Caco-2 (cell line): ENCODE measurements at places on chromosomes 3 and 15. TPM values are rescaled to one million over a fixed set of nuclear protein-coding genes. Genes with fewer than 3 reads are reported as not detected.

DNA sequence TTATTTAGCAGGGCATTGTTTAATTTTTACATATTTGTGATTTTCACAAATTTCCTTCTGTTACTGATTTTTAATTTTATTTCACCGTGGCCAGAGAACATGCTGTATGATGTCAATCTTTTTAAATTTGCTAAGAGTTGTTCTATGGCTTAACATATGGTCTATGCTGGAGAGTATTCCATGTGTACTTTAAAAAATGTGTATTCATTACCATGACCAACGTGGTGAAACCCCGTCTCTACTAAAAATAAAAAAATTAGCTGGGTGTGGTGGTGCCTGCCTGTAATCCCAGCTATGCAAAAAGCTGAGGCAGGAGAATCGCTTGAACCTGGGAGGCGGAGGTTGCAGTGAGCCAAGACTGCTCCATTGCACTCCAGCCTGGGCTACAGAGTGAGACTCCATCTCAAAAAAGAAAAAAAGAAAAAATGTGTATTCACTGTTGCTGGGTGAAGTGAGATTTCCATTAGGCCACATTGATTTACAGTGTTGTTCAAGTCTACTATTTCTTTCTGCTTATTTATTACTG, 258.2 kb downstream of the EDEM1 start:
- H3K4me3 ChIP-seq: no peak overlapping the region
- no peaks in the 10 kb centered on the region for H3K27me3 ChIP-seq
- no peak overlapping the region for H3K27ac ChIP-seq
- no peaks in the 10 kb centered on the region for H3K4me1 ChIP-seq

GRCh38 chr15:44729408-44730127, 6.8 kb upstream of the TRIM69 start:
- peak overlapping the region; percentile 97 for H3K27ac ChIP-seq
- DNase-seq: no peak
- H3K4me3 ChIP-seq: peak overlapping the region; percentile 68

- no peaks in the 10 kb centered on the region for H3K36me3 ChIP-seq
- no peak for DNase-seq
- peaks cover 10% of the 10 kb centered on the region for H3K4me1 ChIP-seq
- peak overlapping the region; percentile 96 for H3K4me3 ChIP-seq
- H3K27me3 ChIP-seq: no peaks in the 10 kb centered on the region
Measured at GRCh38 chr3:160400702-160401150, 1.3 kb downstream of the SMC4 start.

DNA sequence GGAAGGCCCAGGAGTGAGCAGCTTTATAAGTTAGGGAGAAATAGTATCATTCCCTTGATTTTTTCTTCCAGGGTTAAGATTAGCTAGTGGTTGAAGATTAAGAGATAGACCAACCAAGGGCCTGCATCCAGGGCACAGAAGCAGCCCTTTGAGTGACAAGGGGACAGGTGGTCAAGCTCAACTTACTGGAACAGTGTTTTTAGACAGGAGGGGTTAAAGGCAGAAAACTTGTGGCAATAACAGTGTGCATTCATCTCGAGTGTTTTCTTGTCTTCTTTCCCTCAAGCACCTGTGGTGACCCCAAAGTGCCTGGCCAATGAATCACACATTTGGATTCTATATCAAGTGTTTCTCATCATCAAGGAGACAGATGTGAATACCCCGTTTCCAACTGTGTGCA, 267.5 kb downstream of the PDCD6IP start:
- no peak overlapping the region for H3K4me3 ChIP-seq
- no peak overlapping the region for H3K27ac ChIP-seq
- no peaks in the 10 kb centered on the region for H3K36me3 ChIP-seq
- DNase-seq: no peak
- H3K27me3 ChIP-seq: no peaks in the 10 kb centered on the region

GRCh38 chr3:57647292-57647940, 45.5 kb downstream of the DENND6A start:
- H3K4me3 ChIP-seq: no peak overlapping the region
- no peak overlapping the region for H3K27ac ChIP-seq
- H3K36me3 ChIP-seq: no peaks in the 10 kb centered on the region; the same call in 1 of the 2 replicates
- no peaks in the 10 kb centered on the region for H3K27me3 ChIP-seq
- H3K4me1 ChIP-seq: no peaks in the 10 kb centered on the region
- no peak for DNase-seq

GRCh38 chr3:10919636-10920035, 72.9 kb upstream of the SLC6A1 start:
- DNase-seq: no peak
- H3K4me1 ChIP-seq: no peaks in the 10 kb centered on the region
- no peaks in the 10 kb centered on the region for H3K36me3 ChIP-seq
- H3K27ac ChIP-seq: no peak overlapping the region

DNA sequence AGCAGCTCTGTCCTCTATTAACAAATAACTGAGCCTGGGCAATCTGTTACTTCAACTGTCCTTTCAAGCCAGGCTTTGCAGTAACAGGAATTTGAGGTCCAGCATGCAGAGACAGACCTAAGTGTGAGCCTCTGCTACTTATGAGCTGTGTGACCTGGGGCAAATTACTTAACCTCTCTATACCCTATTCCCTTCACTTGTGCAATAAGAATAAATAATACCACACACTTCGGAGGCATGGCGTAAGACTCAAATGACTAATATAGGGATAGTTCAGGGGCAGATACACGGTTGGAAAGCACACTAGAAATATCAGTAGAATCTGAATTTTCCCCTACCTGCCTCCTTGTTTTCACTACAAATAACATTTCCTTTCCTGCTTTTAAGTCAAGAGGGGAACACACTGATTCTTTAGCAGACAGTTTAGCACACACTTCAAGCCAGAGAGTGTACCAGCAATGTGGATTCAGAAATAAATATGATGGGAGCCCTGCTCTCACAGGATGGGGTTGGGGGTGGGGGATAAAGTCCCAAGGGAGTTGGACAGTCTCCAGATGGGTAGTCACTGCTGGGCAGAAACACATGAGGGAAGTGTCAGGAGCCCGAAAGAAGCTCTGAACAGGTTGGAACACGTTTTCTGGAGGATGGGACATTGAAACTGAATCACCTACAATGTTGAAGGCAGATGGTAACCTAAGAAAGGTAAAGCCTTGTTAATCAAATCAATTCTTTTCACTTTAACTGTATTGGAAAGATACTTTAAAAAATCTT, 61.8 kb upstream of the RBP1 start:
- H3K4me1 ChIP-seq: peaks cover 5% of the 10 kb centered on the region
- H3K27ac ChIP-seq: no peak overlapping the region
- no peaks in the 10 kb centered on the region for H3K27me3 ChIP-seq

GRCh38 chr15:51736751-51737521, 519 bp downstream of the LYSMD2 start:
- peak overlapping the region; percentile 41 for H3K4me3 ChIP-seq
- peak; percentile 27 for DNase-seq
- no peaks in the 10 kb centered on the region for H3K27me3 ChIP-seq
- no peak overlapping the region for H3K27ac ChIP-seq

DNA sequence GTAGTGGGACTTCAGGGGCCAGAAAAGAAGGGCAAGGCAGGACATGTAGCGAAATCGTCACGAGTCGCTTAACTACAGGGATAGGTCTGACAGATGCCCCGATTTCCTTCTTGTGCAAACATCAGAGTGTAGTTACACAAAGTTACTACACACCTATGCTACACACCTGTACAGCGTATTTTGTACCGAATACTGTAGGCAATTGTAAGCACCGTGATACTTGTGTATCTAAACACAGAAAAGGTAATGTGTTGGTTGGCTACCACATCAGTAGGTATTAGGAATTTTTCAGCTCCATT, 515 bp upstream of the MTHFS start:
- no peak for DNase-seq
- no peaks in the 10 kb centered on the region for H3K36me3 ChIP-seq
- no peaks in the 10 kb centered on the region for H3K4me1 ChIP-seq
- H3K4me3 ChIP-seq: peak overlapping the region; percentile 87
- H3K27me3 ChIP-seq: no peaks in the 10 kb centered on the region

Gene ZPLD1
- total RNA-seq: not detected in 2 replicates

DNA sequence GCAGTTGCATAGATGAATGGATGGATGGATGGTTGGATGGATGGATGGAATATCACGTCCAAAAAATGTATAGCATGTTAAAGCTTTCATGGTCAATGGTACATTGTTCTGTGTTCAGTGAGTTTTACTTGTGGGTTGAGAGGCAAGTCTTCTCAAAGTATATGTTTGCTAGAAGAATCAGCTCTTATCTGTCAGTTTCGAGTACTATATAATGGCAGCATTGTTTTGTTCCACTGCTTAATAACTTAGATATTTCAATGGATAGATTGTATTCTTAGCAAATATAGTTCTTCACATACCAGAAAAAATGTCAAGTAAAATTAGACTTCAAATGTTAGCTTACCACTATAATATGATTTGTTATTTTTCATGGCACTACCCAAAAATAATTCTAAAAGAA, 100.9 kb upstream of the CDIN1 start:
- no peak overlapping the region for H3K4me3 ChIP-seq
- H3K27me3 ChIP-seq: no peaks in the 10 kb centered on the region
- no peak for DNase-seq
- no peaks in the 10 kb centered on the region for H3K36me3 ChIP-seq
- H3K27ac ChIP-seq: no peak overlapping the region
- H3K4me1 ChIP-seq: no peaks in the 10 kb centered on the region

DNA sequence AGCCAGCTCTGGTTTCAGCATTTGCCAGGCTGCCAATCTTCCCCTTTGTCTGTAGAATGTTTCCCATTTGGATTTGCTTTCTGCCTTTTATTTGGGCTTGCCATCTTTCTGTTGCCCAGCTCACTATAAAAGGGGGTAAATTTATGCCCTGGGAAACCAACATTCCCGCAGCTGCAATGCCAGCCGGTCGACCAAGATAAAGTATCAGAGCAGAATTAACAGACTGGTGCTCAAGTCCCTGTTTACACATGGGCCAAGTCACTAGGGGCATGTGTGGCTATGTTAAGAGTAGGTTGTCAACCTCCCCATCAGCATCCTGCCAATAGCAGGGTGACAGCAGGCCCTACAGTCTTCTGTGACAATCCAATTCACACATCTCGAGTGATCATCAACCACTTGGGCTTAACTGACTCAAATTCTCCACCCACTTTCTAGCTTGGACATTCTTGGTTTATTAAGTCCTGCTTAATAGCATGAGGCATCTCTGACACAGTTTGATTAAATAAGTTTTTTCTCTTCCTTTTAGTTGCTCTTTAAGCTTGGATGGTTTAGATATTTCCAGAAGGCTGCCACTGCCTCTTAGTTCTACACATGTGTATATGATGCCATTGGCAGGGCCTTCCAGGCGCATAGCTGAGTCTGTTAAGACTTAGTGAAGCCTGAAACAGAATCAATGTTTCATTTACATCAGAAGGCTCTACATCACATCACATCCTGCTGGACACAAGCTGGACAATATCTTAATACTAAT, 24.1 kb upstream of the VEPH1 start:
- no peak overlapping the region for H3K27ac ChIP-seq
- H3K4me1 ChIP-seq: no peaks in the 10 kb centered on the region
- DNase-seq: no peak
- no peaks in the 10 kb centered on the region for H3K36me3 ChIP-seq
- H3K27me3 ChIP-seq: no peaks in the 10 kb centered on the region
- no peak overlapping the region for H3K4me3 ChIP-seq

Gene TRAIP
- 25.1 and 28.0 TPM in 2 replicates for total RNA-seq

GRCh38 chr3:157999246-157999645, 107.0 kb downstream of the SHOX2 start:
- H3K4me1 ChIP-seq: no peaks in the 10 kb centered on the region
- H3K36me3 ChIP-seq: no peaks in the 10 kb centered on the region
- DNase-seq: no peak
- H3K27ac ChIP-seq: no peak overlapping the region
- H3K4me3 ChIP-seq: no peak overlapping the region

DNA sequence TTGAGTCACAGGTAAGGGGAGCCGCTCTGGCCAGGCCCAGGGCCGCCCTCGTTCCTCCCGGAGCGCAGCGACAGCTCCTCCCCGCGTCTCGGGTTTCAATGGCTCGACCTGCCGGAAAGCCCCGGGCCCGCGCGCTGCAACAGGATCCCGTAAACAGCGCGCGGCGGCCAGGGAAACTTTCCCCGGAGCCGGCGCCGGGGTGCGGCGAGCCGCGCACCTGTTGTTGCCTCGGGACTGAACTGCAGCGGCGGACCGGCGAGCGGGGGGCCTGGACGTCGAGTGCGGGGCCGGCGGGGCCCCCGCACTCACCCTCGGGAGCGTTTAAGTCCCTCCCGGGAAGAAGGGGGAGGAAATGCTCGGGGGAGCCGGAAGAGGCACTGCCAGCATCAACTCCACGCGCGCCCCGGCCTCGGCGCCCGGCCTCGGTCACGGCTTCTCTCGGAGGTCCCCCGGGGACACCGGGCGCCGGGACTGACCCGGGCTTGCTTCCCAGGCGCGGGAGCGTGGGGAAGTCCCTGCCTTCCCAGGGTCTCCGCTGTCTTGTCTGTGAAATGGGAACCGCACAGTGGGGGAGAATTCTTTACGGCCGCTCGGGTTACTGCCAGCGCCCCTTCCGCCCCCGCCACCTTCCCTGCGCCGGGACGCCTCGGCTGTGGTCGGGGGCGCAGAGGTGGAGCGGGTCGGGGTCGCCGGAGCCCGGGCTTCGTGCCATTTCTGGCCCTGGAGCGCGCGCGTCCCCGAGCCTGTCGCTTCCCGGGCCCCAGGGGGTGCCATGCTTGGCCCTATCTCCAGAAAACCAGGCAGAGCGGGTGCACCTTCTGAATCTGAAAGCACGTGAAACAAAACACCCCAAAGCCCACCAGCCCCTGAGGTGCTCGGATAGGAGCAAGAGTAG, 7.5 kb upstream of the PGPEP1L start:
- no peak overlapping the region for H3K27ac ChIP-seq
- no peaks in the 10 kb centered on the region for H3K36me3 ChIP-seq
- H3K27me3 ChIP-seq: no peaks in the 10 kb centered on the region
- H3K4me3 ChIP-seq: peak overlapping the region; percentile 65

GRCh38 chr3:31579828-31580227, 47.1 kb downstream of the STT3B start:
- 0 out of 2 replicates have a peak, but pooled peaks cover 4% of the 10 kb centered on the region for H3K4me1 ChIP-seq
- H3K27me3 ChIP-seq: no peaks in the 10 kb centered on the region
- no peak overlapping the region for H3K27ac ChIP-seq
- no peaks in the 10 kb centered on the region for H3K36me3 ChIP-seq

- no peaks in the 10 kb centered on the region for H3K36me3 ChIP-seq
- H3K4me1 ChIP-seq: peaks cover 9% of the 10 kb centered on the region
- no peak overlapping the region for H3K4me3 ChIP-seq
- H3K27ac ChIP-seq: peak overlapping the region; percentile 47
- no peaks in the 10 kb centered on the region for H3K27me3 ChIP-seq
Measured at GRCh38 chr15:75104804-75105557, 81.6 kb downstream of the PPCDC start.

Gene A4GNT
- not detected in 2 replicates for total RNA-seq

DNA sequence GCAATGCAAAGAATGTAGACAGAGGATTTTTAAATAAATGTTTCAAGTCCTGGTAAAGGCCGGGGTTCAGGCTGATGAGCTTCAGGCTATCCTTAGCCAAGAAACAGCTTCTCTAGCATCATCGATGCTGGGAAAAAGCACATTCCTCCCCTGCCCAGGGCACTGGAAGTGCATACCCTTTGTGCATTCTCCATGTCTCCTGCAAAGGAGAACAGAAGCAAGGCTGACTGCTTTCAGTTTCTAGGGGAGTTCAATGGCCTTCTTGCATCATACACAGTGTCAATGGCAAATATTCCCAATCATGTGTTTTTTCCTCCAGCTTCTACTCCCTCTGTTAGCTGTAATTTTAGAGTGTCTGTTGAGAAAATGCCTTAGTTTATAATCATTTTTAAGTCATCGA, 59.9 kb downstream of the GPR176 start:
- DNase-seq: no peak
- H3K36me3 ChIP-seq: no peaks in the 10 kb centered on the region
- no peaks in the 10 kb centered on the region for H3K4me1 ChIP-seq
- no peaks in the 10 kb centered on the region for H3K27me3 ChIP-seq
- no peak overlapping the region for H3K27ac ChIP-seq
